ENCODE measurements at places on chromosomes 7 and 10.

GRCh38 chr10:132706701-132707100 lies 79.2 kb downstream of the NKX6-2 start:
- no peak for DNase-seq

- no peak for DNase-seq
Measured at GRCh38 chr10:96646301-96646700, 59.5 kb upstream of the TM9SF3 start.

GRCh38 chr10:14439451-14440259 lies 108.9 kb upstream of the FRMD4A start:
- DNase-seq, result no peak

DNA sequence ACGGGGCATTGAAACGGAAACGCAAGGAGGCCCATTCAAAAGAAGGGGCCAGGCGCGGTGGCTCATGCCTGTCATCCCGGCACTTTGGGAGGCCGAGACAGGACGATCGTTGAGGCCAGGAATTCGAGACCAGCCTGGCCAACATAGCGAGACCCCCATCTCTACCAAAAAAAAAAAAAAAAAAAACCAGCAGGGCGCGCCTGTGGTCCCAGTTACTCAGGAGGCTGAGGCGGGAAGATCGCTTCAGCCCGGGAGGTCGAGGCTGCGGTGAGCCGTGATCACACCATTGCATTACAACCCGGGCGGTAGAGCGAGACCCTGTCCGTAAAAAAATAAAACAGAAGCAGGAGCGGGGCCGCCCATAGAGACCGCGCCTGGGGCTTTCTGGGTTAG lies 396 bp downstream of the PSMG3 start:
- DNase-seq, result no peak

- no peak for DNase-seq
Measured at GRCh38 chr10:43218951-43219837, 47.7 kb downstream of the RASGEF1A start.

DNA sequence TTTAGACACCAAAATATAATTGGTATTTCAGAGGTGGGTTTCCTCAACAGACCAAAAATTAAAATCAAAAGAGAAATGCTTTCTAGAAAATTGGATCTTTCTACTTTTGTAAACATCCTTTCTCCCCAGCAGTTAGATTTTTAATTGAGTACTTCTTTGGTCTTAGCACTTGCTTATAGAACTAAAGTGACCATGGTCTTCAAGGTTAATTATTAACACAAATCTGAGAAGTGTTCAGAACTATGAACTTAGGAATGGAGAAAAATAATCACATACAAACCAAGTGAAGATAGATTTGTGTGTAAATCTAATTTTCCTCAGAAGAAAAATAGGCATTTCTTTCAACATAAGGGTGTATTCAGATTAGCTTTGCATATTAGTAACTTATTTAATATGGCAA lies 355.4 kb downstream of the ELMO1 start:
- no peak for DNase-seq

- DNase-seq, result no peak
Measured at GRCh38 chr7:73567140-73567539, 9.7 kb upstream of the BCL7B start.

DNA sequence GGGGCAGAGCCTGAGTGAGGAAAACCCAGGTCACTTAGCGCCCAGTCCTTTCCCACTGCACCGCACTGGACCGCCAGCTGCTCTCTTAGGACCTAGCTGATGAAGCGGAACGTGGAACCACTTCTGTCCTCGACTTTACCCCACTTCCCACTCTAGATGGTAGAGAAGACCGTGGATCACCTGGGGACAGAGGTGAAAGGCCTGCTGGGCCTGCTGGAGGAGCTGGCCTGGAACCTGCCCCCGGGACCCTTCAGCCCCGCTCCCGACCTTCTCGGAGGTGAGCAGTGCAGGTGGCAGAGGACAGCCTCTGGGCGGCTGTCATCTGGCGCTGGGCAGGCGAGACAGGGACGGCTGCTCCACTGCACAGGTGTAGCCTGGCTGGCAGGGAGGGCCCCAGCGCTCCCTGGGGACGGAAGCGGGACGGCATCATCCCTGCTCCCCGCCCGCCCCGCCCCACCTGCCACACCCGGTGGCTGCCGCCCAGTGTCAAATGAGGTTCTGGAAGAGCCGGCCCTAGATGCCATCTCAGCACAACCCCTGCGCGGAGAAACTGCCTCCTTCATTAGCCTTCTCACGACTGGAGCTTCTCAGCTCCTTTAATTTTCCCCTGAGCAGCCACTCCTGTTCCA lies 11.7 kb downstream of the PLAC9 start:
- no peak for DNase-seq

DNA sequence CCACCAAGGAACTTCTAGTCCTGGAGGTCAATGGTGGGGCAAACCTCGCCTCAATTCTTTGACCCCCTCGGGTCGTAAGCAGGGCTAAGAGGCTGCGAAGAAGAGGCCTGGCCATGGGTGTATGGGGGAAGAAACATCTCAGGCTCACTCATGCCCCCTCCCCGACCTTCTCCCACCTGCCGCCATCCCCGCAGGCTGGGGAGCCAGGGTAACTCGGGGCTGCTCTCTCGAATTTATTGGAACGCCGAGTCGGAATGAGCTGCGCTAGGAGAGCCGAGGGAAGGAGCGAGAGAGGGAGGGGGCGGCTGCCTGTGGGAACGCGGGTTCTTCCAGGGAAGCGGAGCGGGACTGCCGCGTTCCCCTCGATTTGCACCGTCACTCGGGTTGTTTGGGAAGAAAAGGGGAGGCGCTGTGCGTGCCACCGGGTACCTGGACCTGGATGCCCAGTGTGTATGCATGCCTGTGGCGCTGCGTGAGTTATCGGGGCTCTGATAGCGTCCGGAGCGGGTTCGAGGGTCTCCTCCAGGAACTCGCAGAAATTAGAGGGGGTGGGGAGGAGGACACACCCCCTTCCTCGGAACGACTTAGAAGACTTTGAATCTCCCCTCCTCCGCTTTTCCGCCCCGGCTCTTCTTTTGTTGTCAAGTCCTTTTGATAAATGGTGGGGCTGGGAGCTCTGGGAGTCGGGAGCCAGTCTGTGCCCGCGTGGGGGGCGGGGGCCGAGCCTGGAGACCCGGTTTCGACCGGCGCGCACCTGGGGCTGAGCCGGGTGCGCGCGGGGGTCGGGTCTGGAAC lies 1.8 kb upstream of the ZNF503 start:
- no peak for DNase-seq
